GOT3 (cell line): ENCODE measurements at places on chromosomes 2 and 18.

- no peak for DNase-seq
Measured at GRCh38 chr2:121665504-121665903, 16.2 kb upstream of the CLASP1 start.

DNA sequence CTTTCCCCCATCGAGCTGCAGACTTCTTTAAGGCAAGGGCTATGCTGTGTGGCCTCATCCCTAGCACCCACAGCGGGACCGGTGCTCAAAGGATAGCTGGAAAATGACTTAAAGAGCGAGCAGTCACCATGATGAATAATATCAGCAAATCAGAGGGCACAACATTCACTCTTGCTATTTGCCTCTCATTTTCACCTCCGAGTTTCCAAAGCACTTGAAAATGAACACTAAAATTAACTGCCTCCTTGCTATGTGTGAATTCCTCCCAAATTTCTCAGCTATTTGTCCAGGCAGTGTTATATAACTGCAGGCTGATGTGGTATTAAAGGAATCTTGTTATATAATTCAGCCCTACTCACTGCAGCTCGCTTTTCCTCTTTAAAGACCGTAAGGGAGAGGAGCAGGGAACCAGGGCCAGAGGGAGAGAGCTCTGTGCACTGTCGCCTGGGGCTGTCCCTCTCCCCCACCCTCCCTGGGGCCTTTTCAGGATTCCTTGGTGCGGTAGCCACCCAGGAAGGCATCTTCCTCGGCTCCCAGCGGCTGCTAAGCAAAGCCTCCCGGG, 1.4 kb downstream of the CYS1 start:
- no peak for DNase-seq

GRCh38 chr2:54522624-54523281, 66.6 kb downstream of the SPTBN1 start:
- no peak for DNase-seq

DNA sequence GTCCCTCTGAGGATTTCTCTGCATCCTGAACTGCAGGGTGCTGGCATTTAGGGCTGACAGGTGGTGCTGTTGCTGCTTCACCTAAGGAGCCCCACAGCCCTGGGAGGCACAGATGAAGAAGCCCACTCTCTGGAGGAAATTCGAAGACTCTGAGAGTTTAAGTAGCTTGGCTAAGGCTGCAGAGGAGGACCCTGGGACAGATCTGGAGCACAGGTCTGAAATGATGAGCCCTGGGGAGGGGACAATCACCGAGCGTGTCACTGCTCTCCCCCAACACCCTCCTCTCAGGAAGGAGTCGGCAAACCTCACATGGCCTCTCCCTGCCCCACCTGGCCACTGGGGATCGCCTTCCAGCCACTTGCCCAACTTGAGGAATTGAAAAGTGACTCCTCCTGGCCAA, 18.6 kb downstream of the CYP27C1 start:
- DNase-seq, result no peak

DNA sequence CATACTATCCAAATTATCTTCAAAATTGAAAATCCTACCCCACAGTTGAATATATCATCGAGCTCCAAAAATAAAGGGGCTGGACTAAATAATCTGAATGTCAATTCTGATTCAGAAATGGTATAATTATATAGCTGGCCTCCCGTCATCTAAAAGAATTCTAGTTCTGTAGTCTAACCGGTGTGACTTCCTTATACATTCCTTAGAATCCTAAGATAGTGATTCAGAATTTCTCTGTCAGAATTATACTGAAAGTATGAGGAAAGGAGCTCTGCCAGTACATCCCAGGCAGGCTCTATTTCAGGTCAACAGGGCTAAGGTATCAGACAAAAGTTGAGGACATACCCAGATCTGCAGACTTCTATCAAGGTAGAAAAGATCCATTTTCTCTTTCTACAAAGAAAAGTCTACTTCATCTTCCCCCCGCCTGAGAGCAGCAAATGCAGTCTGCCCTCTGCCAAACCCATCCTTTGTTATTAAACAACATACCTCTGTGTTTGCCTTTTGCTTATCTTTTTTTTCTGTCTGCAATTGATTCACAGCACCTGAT, 128.5 kb downstream of the METTL4 start:
- DNase-seq, result no peak
